MG63 (cell line): ENCODE measurements at places on chromosomes 5 and 9. TPM values are rescaled to one million over a fixed set of nuclear protein-coding genes. Genes with fewer than 3 reads are reported as not detected.

IL31RA gene
- total RNA-seq = 0.63 TPM in 1 of 2 replicates, not detected in the other

ASPN gene
- total RNA-seq = not detected in 2 replicates

ELAVL2 gene
- not detected in 2 replicates for total RNA-seq

MACROH2A1 gene
- total RNA-seq = 322 and 404 TPM in 2 replicates

FAM169A gene
- 2.2 and 18.8 TPM in 2 replicates for total RNA-seq

ZFP37 gene
- total RNA-seq = 0.62 and 2.2 TPM in 2 replicates

LEAP2 gene
- total RNA-seq = 1.4 TPM in 1 of 2 replicates, not detected in the other

HRCT1 gene
- total RNA-seq = 95.0 and 617 TPM in 2 replicates

ZNG1F gene
- 1.7 and 19.5 TPM in 2 replicates for total RNA-seq

C8G gene
- not detected in 2 replicates for total RNA-seq

NDOR1 gene
- total RNA-seq = 2.0 and 5.7 TPM in 2 replicates

CEP72 gene
- total RNA-seq = 6.3 and 6.5 TPM in 2 replicates

CCDC187 gene
- 0.02 TPM in 1 of 2 replicates, not detected in the other for total RNA-seq

MYMK gene
- not detected in 2 replicates for total RNA-seq

BTNL3 gene
- not detected in 2 replicates for total RNA-seq

WDR38 gene
- not detected in 2 replicates for total RNA-seq

SLC22A4 gene
- total RNA-seq = 0.03 and 0.35 TPM in 2 replicates

RASEF gene
- 0.92 TPM in 1 of 2 replicates, not detected in the other for total RNA-seq

ELL2 gene
- 126 and 148 TPM in 2 replicates for total RNA-seq

ADAMTS16 gene
- total RNA-seq = not detected in 2 replicates

SLC1A3 gene
- 0.03 and 0.37 TPM in 2 replicates for total RNA-seq

PLK2 gene
- total RNA-seq = 445 and 575 TPM in 2 replicates

PJA2 gene
- 43.8 and 57.7 TPM in 2 replicates for total RNA-seq

LHFPL2 gene
- total RNA-seq = 14.0 and 15.3 TPM in 2 replicates

CNTNAP3B gene
- total RNA-seq = 12.2 and 15.7 TPM in 2 replicates

PPP2R2B gene
- 3.9 and 9.1 TPM in 2 replicates for total RNA-seq

AFAP1L1 gene
- total RNA-seq = 8.1 and 16.2 TPM in 2 replicates

PCDHA12 gene
- not detected in 2 replicates for total RNA-seq

DPYSL3 gene
- 84.1 and 90.7 TPM in 2 replicates for total RNA-seq
